ENCODE measurements at places on chromosomes 4 and X.

- no peak for DNase-seq
Observed at GRCh38 chrX:132463411-132463810, 25.4 kb downstream of the MBNL3 start.

GRCh38 chr4:1582227-1582626 is 101.9 kb downstream of the FAM53A start:
- DNase-seq, result no peak

DNA sequence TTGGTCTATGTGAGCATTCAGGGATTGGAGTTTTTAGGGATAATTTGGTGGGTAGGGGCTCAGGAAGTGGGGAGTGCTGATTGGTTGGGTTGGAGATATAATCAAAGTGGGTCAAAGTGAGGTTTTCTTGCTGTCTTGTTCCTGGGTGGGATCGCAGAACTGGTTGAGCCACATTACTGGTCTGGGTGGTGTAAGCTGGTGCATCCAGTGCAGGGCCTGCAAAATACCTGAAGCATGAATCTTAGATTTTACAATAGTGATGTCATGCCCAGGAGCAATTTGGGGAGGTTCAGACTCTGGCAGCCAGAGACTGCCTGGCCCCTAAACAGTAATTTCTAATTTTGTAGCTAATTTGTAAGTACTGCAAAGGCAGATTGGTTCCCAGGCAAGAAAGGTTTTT is 665.6 kb upstream of the PRKX start:
- no peak for DNase-seq

DNA sequence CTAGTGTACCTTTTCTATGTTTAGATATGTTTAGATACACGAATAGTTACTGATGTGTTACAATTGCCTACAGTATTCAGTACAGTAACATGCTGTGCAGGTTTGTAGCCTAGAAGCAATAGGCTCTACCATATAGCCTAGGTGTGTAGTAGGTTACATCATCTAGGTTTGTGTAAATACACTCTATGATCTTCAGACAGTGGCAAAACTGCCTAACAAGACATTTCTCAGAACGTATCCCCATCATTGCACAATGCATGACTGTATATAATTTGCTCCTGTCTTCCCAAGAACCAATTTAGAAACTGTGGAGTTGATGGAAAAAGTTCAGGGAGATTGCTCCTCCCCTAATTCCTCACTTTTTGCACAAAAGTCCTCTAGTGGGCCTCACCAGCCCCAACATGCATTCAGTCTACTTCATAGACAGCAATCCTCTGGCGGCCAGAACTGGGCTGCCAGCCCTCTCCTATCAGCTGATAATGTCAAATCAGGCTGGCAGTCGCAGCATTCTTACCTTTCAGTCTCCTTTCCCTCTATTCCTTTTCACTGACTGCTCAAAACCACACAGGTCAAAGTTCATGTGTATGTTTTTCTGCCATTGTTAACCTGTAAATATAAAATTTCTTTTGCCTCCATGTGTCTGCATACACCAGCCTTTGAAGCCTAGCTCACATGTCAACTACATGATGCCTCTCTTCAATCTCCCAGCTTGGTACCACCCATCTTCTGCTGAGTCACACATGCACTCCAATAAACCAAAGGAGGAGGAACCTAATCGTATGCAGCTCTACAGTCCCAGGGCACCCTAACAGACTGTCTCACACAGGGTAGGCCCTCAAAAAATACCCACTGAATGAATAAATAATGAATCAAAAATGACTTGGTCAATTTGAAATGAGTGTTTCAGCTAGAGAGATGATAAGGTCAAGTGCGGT is 32.0 kb downstream of the BCLAF3 start:
- DNase-seq, result no peak

- no peak for DNase-seq
Observed at GRCh38 chr4:144574000-144574399, 72.0 kb upstream of the HHIP start.

DNA sequence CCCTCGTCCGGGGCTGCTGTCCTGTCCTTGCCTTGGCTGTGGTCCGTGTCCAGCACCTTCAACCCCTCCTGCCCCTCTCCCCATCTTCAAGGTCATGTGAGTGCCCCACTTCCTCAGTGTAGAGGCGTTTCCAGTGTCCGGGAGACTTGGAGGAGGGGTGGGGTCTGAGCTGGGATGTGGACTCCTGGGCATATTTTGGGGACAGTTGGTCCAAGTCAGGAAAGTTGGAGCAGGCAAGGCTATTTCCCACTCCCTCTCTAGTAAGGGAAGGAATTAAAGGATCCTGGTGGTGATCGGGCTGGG is 3.0 kb downstream of the PCGF3 start:
- DNase-seq, result no peak

GRCh38 chr4:168683595-168683994 is 186.7 kb downstream of the PALLD start:
- DNase-seq, result no peak

DNA sequence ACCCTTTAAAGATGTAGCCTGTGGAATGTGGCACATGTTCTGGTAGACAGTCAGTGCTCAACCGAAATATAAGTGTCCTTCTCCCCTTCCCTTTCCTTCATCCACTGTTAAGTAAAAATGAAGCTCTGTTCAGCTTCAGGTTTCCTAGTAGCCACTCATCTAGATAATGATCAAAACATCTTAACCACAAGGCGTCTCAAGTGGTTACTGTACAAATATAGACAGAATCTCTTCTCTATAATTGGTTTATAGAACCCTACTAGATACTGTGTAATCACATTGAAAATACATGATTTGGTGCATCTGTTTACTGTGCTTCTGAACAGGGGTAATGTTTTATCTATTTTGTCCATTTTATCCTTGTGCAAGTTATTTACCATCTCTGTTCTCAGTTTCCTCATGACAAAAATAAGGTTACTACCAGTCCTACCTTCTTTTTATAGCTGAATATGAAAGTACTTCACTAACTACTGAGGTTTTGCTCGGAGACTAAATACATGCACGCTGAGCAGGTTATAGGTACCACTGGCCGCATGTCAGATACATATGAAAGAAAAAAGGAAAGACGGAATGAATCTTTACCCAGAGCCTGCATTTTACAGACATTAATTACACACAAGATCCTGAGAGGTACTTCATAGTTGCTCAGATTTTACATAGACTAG is 20.3 kb upstream of the SLC25A4 start:
- no peak for DNase-seq

- no peak for DNase-seq
Observed at GRCh38 chrX:16458208-16458607, 191.8 kb upstream of the S100G start.

GRCh38 chr4:80107374-80107773 is 34.3 kb upstream of the ANTXR2 start:
- no peak for DNase-seq

DNA sequence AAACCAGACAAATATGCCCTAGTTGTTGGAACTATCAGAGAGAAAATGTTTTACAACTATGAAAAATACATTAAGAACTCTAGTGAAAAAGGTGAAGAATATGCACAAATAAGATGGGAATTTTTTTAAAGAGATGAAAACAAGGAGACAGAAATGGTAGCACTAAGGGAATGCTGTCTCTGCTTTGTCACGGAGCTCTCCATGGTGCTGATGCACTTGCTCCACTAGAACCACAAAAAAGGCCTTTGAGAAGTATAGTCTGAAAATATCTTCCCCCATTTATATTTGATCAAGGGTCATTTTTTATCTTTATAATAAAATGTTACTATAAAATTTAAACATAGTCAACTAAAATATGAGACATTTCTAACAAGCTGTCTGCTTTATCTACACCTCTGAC is 1655.5 kb upstream of the AGA start:
- DNase-seq, result no peak

DNA sequence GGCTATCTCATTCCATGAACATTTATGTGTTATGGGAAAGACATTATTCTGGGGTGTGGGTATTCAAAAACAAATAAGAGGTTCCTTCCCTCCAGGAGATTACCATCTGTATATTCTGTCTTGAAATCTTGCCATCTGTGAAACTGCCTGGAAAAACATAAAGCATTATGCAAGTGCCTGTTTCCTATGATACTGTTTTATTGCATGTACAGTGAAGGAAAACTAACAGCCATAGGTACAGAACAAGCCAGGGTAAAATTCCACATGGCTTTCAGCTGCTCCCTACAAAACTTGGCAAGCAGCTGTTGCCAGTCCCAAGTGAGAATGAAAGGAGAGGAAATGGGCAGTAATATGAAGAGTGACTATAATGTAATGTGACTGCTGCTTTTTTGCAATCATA is 136.0 kb downstream of the GUCY2F start:
- DNase-seq, result no peak

DNA sequence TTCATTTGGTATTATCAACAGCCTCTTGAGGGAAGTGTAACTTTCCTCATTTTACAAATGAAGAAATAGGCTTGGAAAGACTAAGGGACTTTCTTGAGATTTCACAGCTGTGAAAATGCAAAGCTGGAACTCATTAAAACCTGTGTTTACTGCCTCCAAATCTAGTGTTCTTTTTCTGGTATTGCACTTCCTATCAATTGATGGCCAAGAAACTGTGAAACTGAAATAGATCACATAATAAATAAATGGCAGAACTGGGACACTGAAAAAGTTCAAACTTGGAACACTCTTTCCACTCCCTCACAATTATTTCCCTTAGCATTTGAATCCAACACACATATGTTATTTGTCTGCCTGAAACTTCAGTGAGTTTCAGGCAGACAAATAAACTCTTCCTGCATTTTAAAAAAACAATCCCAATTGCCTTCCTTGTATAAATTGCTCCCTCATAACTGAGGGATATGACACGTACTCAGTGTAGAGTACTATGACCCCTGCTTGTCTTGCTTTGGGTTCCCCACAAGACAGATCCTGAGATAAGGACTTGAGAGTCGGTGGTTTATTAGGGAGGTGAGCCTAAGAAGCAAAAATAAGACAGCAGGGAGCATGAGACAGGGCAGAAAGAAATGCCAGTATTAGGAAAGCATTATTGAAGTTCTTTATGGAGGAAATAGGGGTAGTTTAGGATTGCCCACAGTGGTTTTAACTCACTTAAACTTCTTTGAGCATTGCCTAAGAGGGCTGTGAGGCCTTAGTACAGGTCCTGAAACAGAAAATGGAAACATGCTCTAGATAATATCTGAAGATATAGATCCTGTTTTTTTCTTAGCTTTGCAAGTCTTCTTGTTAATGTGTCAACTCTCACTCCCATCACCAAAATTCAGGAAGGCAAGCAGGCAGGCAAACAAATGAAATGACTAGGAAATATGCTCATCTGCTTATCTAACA is 33.9 kb downstream of the RTL3 start:
- DNase-seq, result no peak

DNA sequence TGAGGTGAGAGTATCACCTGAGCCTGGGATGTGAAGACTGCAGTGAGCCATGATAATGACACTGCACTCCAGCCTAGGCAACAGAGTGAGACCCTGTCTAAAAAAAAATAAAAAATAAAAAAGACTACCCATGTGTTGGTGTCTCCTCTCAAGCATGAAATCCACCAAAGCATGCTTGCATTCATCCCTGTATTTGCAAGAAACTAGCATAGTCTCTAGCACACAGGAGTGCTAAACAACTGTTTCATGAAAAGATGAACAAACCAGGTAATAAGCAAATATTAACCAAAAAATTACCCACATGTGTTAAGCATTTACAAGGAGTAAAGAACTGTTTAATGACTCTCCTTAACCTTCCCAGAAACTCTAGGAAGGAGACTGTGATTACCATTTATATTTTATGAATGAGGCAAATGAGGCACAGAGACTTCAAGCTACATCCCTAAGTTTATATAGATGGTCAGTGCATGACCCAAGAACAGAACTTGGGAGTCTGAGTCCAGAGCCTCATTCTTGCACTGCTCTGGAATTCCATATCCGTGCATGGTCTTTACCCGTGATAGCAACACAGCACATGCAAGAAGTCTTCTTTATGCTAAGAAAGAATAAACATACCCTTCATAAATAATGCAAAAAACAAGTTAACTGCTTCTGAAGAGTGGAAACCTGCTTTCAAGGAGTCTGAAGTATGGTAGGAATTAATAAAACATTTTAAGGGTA is 186.1 kb upstream of the STS start:
- DNase-seq, result no peak

DNA sequence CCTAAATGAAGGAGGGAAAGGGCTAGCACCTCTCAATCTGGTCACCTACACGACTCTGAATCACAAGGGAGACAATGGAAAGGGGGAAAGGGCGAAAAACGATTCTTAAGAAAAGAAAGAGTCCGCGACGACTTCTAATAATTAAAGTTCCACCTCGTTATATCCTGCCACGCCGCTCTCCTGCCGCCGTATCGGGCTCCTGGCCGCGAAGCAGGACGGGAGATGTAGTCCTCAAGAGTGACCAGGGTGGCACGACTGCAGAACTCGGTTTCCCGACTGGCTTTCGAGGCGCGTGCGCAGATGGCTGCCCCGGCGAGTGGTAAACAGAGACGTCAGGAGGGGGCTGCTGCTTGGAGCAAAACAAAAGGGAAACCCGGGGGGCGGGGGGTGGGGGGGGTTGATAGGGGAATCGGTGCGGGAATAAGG is at the start of gene FOXO4:
Gene FOXO4, plus strand, starts transcription at position 297 of the 426 bp plus-strand sequence. CDS start 678 bp downstream, outside the sequence.
- DNase-seq, result peak; percentile 73

GRCh38 chr4:151039733-151040132 is 24.6 kb upstream of the LRBA start:
- DNase-seq, result no peak

DNA sequence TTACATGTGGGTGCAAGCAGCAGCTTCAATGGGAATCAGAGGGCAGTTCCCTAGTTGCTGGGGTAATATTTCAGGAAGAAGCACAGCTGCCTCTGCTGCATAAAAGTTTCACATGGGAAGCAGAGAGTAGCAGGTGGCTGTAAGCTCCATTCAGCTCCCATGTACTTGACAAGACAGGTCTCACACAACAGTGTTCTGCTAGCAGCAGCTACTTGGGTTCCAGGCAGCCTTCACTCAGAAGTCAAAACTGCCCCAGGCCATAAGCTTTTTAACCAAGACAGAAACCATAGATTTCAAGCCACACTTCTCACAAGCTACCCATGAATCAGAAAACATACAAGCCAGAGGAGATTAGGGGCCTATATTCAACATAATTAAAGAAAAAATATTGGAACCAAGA is 41.4 kb upstream of the SPIN2A start:
- no peak for DNase-seq

- DNase-seq, result no peak
Observed at GRCh38 chr4:138734746-138735145, 280.8 kb upstream of the NOCT start.

- no peak for DNase-seq
Observed at GRCh38 chrX:48719958-48720357, 23.4 kb downstream of the SUV39H1 start.

DNA sequence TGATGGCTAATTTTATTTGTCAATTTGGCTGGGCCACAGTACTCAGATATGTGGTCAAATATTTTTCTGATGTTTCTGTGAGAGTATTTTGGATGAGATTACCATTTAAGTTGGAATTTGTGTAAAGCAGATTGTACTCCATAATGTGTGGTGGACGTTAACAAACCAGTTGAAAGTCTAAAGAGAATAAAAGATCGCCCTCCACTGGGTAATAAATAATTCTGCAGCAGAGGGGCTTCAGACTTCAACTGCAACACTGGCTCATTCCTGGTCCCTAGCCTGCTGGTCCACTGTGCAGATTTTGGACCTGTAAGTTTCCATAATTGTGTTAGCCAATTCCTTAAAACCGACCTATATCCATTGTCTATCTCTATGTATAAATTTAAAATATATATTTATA is 540.3 kb downstream of the PCDH18 start:
- DNase-seq, result no peak
